Posterior cingulate gyrus (tissue), 11 donors: ENCODE measurements at places on chromosomes 11 and 22.

DNA sequence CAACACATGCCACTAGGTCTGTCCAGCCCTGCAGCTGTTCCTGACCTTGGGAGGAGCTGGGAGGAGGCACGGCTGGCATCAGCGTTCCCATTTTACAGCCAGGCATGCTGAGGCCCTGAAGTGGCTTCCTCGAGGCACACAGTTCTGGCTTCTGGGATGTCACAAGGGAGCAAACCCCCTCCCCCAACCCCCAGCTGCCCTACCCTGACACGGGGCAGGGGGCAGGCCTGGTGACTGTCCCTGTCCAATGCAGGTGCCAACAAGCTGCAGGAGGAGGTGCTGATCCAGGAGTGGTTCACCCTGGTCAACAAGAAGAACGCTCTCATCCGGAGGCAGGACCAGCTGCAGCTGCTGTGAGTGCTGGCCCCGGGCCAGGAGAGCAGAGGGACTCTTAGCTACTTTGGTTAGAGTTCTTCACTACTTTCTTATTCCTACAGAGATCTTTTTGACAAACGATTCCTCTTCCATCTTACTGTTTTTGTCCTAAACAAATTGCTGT lies 5.3 kb downstream of the KCNK7 start:
- no peak for DNase-seq

- peak; percentile 85 for DNase-seq
Observed at GRCh38 chr11:9664276-9665171, 647 bp downstream of the SWAP70 start.

DNA sequence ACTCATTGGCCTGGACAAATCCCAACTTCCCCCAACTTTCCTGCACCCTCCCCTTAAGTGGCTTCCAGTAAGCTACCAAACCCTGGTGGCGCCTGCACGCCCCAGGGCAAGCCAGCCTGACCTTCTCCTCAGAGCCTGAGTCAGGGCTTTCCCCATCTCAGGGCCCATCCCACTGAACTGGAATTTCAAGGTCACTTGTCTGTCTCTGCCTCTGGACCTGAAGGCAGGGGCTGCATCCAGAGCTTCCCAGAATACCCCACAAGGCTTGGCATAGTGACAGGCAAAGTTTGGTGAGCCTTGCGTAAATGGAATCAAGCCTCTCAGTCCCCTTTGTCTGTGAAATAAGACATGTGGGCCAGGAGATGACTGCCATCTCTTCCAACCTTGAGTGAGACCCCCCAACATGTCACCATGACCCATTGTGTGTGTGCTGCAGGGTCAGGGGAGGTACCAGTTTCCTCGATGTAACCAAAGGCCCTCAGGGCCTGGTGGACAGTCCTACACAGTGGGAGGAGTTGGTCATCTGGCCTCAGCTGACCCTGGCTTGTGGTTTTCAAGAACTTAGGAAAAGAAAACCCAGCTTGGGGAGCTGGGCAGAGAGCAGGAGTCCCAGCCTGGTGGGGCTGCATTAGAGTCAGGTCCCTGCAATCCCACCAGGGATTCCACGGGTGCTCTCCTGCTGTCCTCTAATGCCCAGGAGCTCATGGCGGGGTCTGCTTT lies 8.9 kb downstream of the ALX4 start:
- no peak for DNase-seq

GRCh38 chr11:86885311-86885710 lies 69.9 kb downstream of the FZD4 start:
- DNase-seq = no peak

- DNase-seq = no peak
Observed at GRCh38 chr11:12149672-12150225, 39.4 kb downstream of the MICAL2 start.

DNA sequence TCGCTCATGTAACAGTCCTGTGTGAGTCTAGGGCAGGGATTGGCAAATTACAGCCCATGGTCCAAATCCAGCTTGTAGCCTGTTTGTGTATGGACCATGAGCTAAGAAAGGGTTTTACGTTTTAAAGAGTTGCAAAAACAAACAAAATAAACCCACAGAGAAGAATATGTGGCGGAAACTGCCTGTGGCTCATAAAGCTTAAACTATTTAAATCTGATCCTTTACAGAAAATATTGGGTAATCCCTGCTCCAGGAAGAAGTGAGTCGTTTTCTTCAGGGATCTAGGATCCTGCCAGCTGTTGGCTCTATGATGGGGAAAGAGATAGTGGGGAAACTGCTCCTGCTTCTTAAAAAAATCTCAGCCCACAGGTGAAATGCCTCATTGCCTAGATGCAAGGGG lies 3.4 kb upstream of the OR6Q1 start:
- DNase-seq = no peak

DNA sequence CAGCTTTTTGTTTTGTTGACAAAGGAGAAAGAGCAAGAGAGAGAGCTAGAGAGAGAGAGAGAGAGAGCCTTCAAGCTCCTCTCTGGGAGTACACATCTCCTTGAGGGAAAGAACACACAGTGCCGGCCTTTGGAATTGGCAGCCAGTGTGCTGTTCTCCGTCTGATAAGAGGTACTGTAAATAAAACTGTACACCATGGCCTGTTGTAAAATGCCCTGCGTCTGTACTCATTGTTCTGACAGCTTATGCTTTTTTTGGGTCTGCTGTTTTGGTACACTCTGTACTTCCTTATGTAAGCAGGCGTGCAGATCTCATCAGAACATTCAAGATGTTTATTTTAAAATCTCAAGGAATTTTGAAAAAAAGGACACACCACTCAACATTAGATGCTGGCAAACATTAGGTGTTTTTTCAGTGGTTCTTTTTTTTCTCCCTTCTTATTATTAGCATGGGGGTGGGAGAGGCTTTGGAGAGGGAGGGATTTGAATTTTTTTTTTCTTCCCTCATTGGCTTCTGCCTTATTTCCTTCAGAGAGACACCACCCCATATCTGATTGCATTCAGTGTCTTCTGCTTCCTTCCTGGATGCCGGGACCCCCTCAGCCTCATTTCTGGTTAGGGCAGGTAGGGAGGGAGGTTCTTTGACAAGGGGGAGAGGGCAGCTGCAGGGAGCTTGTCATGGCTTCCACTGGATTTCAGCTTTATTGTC lies 116.8 kb upstream of the NNMT start:
- no peak for DNase-seq

- no peak for DNase-seq
Observed at GRCh38 chr11:121439337-121439736, 12.8 kb upstream of the SORL1 start.

GRCh38 chr22:39125622-39126021 lies 26.9 kb downstream of the CBX7 start:
- no peak for DNase-seq

DNA sequence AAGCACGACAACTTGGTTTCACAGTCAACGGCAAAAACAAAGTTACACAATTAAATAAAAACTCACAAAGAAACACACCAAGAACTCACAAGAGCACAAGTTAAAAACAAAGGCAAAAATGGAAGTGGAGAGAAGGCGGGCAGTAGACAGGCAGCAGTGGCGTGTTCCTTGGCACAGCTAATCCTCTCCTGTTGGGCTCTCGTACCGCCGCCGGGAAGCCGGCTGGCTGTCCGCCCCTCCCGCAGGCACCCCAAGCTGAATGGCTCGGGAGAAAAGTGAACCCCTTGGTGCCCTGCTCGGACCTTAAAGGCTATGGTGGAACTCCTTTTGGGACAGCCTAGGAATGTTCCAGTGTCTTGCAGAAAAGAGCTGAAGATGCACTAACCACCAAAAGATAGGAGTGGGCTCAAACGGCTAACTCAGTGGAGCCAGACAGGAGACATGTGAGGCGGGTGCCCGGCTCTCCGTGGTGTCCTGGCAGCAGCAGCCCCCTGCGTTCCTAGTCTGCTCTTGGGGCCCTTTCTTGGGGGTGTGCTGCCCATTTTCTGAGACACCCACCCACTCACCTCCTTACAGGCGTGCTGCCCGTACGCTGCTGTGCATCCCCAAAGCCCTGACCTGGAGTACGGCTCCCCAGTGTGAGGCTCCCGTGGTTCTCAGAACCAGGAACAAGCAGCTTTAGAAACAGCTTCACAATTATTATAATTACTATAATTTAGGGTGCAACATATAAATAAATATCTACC lies 86.1 kb upstream of the BID start:
- no peak for DNase-seq

- DNase-seq = no peak
Observed at GRCh38 chr11:33383920-33384209, 126.7 kb downstream of the HIPK3 start.

DNA sequence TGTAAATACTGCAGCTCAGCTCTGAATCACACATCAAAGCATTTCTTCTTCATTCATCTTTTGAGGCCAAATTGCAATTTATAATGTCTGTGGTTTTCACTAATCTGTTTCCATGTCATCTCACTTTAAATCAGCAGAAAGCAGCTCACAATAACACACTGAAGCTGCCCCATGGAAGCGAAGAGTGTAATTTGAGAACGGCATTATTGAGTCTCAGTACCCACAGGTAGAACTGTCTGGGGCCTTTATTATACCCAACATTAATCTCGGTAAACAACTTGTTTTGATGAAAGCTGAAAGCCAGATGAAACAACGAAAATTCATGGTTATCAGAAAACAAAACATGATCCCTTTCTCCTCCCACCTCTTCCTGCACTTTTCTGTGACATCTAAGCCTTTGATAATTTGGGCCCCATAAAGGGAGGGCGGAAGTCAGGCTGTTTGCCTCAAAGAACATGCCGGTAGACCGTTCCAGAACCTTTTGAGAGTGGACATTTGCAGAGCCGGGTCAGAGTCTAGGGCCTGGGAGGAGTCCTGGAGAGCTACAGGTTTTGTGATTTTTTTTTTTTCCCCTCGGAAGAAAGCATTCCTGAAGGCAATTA lies 68.2 kb upstream of the SESN3 start:
- DNase-seq = no peak

DNA sequence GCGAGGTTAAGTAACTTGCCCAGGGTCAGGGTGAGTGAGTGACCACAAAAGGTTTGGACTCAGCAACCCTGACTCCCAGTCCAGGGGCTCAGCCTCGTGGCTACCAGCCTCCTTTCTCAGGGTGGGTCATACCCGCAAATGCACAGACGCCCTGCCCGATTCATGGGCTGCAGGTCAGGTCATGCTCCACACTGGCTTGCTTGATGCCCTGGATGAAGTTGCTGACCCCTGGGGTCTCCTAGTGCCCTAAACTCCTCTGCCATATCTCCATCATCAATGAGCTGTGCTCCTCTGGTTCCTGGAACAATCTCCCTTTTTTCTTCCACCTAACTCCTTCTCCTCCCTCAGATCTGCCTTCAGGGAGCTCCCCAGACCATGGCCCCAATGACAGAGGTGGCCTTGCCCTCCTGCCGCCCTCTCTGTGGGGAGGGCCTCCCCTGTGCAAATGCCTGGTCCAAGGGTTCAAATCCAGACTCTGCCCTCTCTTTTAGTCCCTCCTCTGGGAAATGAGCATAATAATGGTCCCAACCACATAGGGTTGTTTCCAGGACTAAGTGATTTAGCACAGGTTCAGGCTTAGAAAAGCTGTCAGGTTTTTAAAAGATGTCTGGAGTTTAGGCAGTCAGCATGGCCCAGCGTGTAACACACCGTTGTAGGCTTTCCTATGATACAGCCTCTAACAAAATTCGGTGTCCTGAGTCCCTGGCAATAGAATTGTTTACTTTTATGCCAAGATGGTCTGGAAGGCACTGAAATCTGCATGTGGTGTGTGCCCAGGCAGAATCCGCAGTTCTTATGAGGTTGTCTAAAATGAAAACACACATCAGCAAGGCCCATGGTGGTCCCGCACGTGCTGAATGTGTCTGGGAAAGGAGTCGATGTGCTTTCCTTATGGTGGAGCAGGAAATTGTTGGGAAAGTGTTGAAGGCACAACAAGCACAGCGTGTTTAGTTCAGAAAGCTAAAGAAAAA lies 63.6 kb downstream of the CD82 start:
- no peak for DNase-seq

GRCh38 chr11:6864438-6864837 lies 1.6 kb downstream of the OR10A2 start:
- DNase-seq = no peak

DNA sequence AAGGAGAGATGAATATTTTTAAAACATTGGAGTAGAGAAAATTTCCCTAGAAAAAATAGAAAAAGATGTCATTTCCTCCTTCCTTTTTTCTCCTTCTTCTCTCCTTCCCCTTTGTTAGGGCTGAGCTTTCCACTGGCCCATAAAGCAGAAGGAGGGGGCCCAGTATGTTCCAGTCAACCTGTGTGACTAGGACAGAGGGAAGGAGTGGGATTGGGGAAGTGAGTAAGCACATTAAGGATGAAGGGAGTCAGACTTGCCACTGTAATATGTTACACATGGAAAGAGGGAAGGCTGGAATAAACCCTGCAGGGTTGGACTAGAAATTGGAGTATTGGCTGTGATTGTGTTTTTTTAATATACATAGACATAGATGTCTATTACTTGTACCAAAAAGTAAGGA lies 20.1 kb upstream of the SPINDOC start:
- no peak for DNase-seq

GRCh38 chr11:12113294-12113693 lies 2.9 kb downstream of the MICAL2 start:
- no peak for DNase-seq

GRCh38 chr11:77472991-77473800 lies 698 bp downstream of the PAK1 start:
- peak; percentile 18 for DNase-seq

DNA sequence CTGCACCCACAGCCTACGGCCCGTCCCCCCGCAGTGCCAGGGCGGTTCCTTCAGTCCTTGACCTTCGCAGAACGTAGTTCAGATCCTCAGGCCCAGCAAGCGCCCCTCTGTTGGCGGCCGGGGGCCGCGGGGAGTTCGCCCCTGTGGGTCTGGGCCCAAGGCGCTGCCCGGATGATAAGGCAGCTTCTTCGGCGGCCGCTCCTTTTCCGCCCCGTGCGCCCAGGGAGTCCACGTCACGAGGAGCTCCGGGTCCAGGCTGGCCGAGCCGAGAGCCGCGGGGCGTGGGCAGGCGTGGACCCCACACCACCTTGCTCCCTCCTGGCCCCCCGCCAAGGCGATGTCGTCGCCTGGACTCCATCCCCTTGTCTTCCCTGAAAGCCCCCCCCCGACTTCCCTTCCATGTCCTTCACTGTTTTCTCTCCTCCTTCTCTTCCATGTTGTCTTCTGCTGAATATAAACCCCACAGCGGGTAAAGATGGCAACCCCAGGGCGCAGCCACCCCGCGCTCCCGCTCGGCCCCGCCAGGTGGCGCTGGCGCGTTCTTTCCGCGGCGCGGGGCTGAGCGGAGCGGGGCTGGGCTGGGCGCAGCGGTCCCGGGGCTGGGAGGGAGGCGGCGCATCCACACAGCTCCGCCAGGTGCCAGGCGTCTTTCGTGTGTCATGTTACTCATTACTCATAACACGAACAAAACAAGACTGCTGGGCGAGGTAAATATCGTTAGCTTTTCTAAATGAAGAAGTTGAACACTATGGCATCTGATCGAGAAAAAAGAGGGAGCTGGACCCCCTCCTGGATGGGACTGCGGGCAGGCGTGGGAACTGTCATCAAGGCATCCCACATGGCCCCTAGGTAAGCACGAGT lies 321.0 kb downstream of the NTM start:
- DNase-seq = no peak

DNA sequence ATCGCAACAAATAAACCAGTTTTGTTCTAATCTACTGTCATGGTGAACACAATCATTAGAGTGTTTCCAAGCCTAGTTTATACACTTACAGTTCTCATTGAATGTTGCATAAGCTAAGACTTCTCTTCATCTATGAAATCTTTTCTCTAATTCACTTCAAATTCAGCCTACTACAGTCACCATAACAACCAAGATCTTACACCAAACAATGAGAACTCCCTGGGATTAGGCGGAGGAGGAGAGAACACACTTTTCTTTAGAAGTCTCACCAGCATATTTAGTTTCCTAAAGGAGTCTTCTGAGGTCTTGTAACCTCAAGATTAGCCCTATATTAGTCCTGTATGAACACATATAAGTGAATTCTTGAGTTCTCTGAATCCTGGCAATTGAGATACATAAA lies 1889.7 kb downstream of the LRRC4C start:
- no peak for DNase-seq

GRCh38 chr11:12377106-12377823 lies at the start of gene PARVA:
TSS of gene PARVA (plus strand) at chr11:12377571. CDS start at chr11:12377648, 77 bp downstream.
- peak; percentile 21 for DNase-seq
